ENCODE measurements at places on chromosomes 1 and 21. TPM values are rescaled to one million over a fixed set of nuclear protein-coding genes. Genes with fewer than 3 reads are reported as not detected.

The OLIG2 gene
- not detected for total RNA-seq

The ANXA9 gene
- total RNA-seq, result 0.21 TPM

The AMY1B gene
- not detected for total RNA-seq

DNA sequence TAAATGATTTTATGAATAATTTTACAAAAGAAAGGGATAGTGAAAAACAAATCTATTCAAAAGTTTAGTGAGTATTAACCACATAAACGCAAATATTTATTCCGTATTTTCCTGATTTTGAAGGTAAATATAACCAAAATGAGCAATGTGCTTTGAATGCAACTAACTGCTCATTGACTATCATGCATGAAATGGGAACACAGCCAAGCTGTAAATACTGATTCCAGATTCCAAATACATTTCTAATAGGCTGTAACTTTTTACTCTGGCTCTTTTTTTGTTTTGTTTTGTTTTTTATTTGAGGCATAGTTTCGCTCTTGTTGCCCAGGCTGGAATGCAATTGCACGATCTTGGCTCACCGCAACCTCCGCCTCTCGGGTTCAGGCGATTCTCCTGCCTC lies 41.8 kb downstream of the SELENOF start:
- no peak for DNase-seq

DNA sequence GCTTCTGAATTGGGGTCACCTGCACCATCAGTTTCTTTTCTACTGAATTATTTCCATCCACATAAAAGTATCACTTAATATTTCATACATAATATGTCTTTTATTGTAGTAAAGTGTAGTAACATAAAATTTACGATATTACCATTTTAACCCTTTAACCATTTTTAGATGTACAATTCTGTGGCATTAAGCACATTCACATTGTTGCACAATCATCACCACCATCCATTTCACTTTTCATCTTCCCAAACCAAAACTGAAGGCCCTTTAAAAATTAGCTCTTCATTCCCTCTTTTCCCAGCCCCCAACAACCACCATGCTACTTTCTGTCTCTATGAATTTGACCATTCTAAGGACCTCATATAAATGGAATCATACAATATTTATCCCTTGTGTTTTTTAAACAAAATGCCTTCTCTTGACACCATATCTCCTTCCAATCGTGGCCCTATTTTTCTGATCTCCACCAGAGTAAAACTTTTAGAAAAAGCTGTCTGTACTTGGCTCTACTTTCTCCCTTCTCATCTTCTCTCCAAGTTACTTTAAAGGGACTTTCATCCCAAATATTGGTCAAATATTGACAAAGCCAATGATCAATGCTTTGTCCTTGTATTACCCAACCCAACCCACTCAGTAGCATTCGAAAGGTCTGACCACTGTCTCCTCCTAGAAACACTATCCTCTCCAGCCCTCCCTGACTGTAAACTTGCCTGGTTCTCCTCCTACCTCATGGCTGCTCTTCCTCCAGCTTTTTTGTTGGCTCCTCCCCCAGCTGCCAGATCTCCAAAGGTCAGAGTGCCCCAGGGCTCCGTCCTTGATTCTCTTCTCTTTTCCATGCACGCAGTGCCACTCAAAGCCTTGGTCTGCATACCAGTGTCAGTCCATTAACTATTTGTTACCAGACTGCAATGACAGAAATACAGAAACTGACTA lies 44.7 kb downstream of the SLC30A10 start:
- DNase-seq, result no peak

The TRABD2B gene
- total RNA-seq, result not detected

The DNASE2B gene
- total RNA-seq, result not detected

GRCh38 chr1:114462341-114462740 lies 48.7 kb downstream of the TRIM33 start:
- no peak for DNase-seq

The GPA33 gene
- total RNA-seq, result 2.6 TPM

- peak; percentile 57 for DNase-seq
These were observed 47.4 kb upstream of the LBR start for GRCh38 chr1:225474986-225475820.

The KRTAP19-1 gene
- not detected for total RNA-seq

DNA sequence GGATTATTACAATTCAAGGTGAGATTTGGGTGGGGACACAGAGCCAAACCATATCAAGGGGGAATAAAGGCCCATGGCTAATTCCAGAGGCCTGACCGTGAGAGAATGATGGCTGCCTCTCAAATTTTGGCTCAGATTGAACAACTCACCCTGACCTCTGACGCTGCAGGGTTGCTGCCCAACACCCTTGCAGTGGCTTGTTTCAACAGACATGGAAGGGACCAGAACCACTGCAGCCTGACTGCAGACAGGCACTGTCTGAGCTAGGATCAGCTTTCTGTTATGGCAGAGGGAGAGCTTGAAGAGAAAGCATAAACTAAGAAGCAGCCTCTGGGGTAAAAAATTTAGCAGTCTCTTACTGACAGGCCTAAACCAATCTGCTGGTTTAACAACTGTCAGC lies 90.2 kb upstream of the GADD45A start:
- no peak for DNase-seq

- DNase-seq, result no peak
These were observed 121.0 kb downstream of the TNR start for GRCh38 chr1:175622362-175622761.

- DNase-seq, result no peak
These were observed 18.5 kb downstream of the TP53BP2 start for GRCh38 chr1:223827193-223827663.

GRCh38 chr1:51927029-51927428 lies 48.5 kb upstream of the NRDC start:
- no peak for DNase-seq

The TRAPPC10 gene
- 72.6 TPM for total RNA-seq
